ENCODE measurements at places on chromosomes 2 and 18. TPM values are rescaled to one million over a fixed set of nuclear protein-coding genes. Genes with fewer than 3 reads are reported as not detected.

RFTN2 gene
- 9.9 TPM for total RNA-seq

CREB1 gene
- 97.4 TPM for total RNA-seq

SKOR2 gene
- total RNA-seq, result not detected

AMER3 gene
- total RNA-seq, result 0.13 TPM

ATOH8 gene
- total RNA-seq, result 18.1 TPM

GPR55 gene
- total RNA-seq, result 1.0 TPM

C2orf81 gene
- 2.3 TPM for total RNA-seq

ARMC9 gene
- total RNA-seq, result 15.7 TPM

TRIM43 gene
- not detected for total RNA-seq

OTOS gene
- not detected for total RNA-seq

DNA sequence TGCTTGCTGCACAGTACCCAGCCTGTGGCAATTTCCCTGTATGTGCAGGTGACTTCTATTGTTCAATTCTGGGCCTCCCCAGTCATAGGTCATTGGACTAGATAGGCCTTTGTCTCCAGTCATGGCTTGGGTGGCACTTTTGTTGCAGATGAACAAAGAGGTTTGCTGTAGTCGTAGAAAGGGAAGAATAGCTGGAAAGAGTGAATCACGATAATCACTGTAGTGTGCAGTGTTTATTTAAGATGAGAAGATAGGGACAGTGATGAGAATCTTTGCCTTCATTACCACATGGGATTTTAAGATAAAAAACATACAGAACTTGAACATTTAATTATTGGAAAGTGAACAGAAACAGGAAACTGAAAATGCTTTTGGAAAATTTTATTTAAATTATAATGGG lies 156.1 kb upstream of the CYRIA start:
- H3K4me1 ChIP-seq, result no peaks in the 10 kb centered on the region
- no peaks in the 10 kb centered on the region for H3K36me3 ChIP-seq
- no peaks in the 10 kb centered on the region for H3K27me3 ChIP-seq
- no peak overlapping the region for H3K4me3 ChIP-seq
- H3K27ac ChIP-seq, result no peak overlapping the region

GRCh38 chr2:40038646-40039045 lies 259.6 kb upstream of the THUMPD2 start:
- H3K27ac ChIP-seq, result no peak overlapping the region
- no peaks in the 10 kb centered on the region for H3K27me3 ChIP-seq
- no peak overlapping the region for H3K4me3 ChIP-seq
- H3K36me3 ChIP-seq, result no peaks in the 10 kb centered on the region

DNA sequence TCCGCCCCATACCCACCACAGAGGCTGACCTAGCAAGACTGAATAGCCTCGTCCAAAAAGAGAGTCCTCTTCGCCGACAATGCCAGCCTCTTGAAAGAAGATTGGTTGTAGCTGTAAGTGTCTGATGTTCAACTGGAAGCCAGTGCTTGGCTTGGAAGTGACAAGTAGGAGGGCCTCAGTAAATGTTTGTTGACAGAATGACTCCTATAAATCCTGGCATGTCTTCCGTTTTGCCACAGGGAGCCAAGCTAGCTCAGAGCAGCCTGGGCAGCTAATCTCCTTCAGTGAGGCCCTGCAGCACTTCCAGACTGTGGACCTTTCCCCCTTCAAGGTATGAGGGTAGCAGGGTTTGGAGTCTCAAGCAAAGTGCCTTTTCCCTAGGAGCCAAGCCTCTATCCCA lies 14.9 kb downstream of the ELMOD3 start:
- DNase-seq, result no peak
- no peak overlapping the region for H3K4me3 ChIP-seq
- H3K4me1 ChIP-seq, result no peaks in the 10 kb centered on the region
- H3K27ac ChIP-seq, result no peak overlapping the region
- H3K36me3 ChIP-seq, result no peaks in the 10 kb centered on the region

GRCh38 chr18:1103537-1103936 lies 198.9 kb downstream of the ADCYAP1 start:
- DNase-seq, result no peak
- H3K36me3 ChIP-seq, result no peaks in the 10 kb centered on the region

GRCh38 chr18:76491776-76492668 lies 3.0 kb downstream of the ZNF516 start:
- peak overlapping the region; percentile 53 for H3K4me3 ChIP-seq
- H3K27me3 ChIP-seq, result no peaks in the 10 kb centered on the region
- peak overlapping the region; percentile 87 for H3K27ac ChIP-seq
- no peaks in the 10 kb centered on the region for H3K36me3 ChIP-seq
- peak; percentile 73 for DNase-seq

GRCh38 chr2:99471654-99472599 lies 17.9 kb downstream of the REV1 start:
- H3K36me3 ChIP-seq, result no peaks in the 10 kb centered on the region
- no peaks in the 10 kb centered on the region for H3K4me1 ChIP-seq
- H3K4me3 ChIP-seq, result no peak overlapping the region

DNA sequence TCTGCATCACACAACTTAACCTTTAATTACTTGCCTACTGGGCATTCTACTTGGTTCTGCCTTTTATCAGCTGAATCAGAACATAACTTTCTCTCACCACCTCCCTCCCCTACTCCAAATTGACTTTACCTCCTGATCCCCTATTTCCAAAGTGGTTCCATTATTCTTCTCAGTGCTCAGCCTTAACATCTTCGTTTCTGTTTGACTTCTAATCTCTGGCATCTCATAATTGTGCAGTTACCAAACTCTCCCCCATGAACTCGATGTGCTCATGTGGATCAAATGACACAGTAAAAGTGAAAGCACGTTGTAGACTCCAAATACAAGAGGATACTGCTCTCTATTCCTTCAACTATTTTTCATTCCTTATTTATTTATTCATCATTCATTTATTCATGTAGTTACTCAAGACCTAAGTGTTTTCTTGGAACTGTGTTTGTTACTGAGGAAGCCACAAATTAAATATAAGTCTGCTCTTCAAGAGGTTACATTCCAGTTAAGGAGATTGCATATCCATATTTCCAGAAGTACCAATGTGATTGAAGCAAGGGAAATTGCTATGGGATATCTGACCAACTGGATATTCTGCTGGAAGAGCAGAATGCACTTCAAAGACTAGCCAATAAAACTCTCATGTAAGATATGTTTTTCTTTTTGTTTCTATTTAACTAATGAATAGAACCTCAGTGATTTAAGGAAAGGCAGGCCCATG lies 158.8 kb downstream of the TMEFF2 start:
- DNase-seq, result no peak
- H3K4me3 ChIP-seq, result no peak overlapping the region
- no peaks in the 10 kb centered on the region for H3K36me3 ChIP-seq
- no peaks in the 10 kb centered on the region for H3K4me1 ChIP-seq
- no peaks in the 10 kb centered on the region for H3K27me3 ChIP-seq

GRCh38 chr2:18752022-18752493 lies 162.7 kb upstream of the NT5C1B start:
- no peak overlapping the region for H3K4me3 ChIP-seq
- no peaks in the 10 kb centered on the region for H3K36me3 ChIP-seq
- H3K27me3 ChIP-seq, result no peaks in the 10 kb centered on the region
- no peaks in the 10 kb centered on the region for H3K4me1 ChIP-seq

- no peak overlapping the region for H3K4me3 ChIP-seq
- H3K4me1 ChIP-seq, result no peaks in the 10 kb centered on the region
- H3K36me3 ChIP-seq, result no peaks in the 10 kb centered on the region
- H3K27me3 ChIP-seq, result no peaks in the 10 kb centered on the region
- no peak overlapping the region for H3K27ac ChIP-seq
- DNase-seq, result no peak
These were observed 311.0 kb downstream of the ZEB2 start for GRCh38 chr2:144208924-144209323.

GRCh38 chr2:71210292-71210691 lies 16.6 kb downstream of the PAIP2B start:
- no peak overlapping the region for H3K27ac ChIP-seq
- DNase-seq, result no peak
- no peaks in the 10 kb centered on the region for H3K36me3 ChIP-seq
- no peaks in the 10 kb centered on the region for H3K4me1 ChIP-seq
- no peak overlapping the region for H3K4me3 ChIP-seq

- H3K4me3 ChIP-seq, result no peak overlapping the region
- H3K27ac ChIP-seq, result peak overlapping the region; percentile 35
- H3K27me3 ChIP-seq, result no peaks in the 10 kb centered on the region
- H3K36me3 ChIP-seq, result peaks cover 8% of the 10 kb centered on the region
- peaks cover 10% of the 10 kb centered on the region for H3K4me1 ChIP-seq
These were observed 28.0 kb downstream of the APCDD1 start for GRCh38 chr18:10482363-10482984.

GRCh38 chr2:17649026-17649425 lies 104.6 kb downstream of the SMC6 start:
- H3K4me1 ChIP-seq, result no peaks in the 10 kb centered on the region
- H3K4me3 ChIP-seq, result no peak overlapping the region
- DNase-seq, result no peak
- no peaks in the 10 kb centered on the region for H3K36me3 ChIP-seq

- H3K27ac ChIP-seq, result peak overlapping the region; percentile 88
- H3K4me3 ChIP-seq, result peak overlapping the region; percentile 88
- H3K4me1 ChIP-seq, result peaks cover 13% of the 10 kb centered on the region
- H3K36me3 ChIP-seq, result no peaks in the 10 kb centered on the region
- no peaks in the 10 kb centered on the region for H3K27me3 ChIP-seq
- no peak for DNase-seq
These were observed 708 bp upstream of the RPIA start for GRCh38 chr2:88690591-88691338.

DNA sequence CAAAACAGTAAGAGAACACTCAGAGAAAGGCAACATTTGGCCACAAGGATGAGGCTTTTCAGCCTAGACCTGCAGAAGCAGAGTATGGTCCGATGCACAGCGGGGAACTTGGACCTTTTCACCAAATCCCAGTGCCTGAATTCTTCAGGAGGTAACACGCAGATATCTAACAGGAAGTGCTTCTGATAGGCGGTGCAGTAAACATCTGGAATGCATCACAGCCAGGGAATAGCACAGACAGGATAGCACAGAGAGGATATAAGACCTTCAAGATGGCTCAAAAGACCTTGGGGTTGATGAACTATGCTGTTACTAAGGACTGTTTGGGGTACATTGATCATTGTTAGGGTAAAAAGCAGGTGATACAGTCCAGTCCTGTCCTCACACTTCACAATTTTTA lies 1.7 kb downstream of the TMEM127 start:
- peak overlapping the region; percentile 74 for H3K4me3 ChIP-seq
- H3K36me3 ChIP-seq, result peaks cover 23% of the 10 kb centered on the region
- peaks cover 9% of the 10 kb centered on the region for H3K4me1 ChIP-seq
- no peak for DNase-seq

DNA sequence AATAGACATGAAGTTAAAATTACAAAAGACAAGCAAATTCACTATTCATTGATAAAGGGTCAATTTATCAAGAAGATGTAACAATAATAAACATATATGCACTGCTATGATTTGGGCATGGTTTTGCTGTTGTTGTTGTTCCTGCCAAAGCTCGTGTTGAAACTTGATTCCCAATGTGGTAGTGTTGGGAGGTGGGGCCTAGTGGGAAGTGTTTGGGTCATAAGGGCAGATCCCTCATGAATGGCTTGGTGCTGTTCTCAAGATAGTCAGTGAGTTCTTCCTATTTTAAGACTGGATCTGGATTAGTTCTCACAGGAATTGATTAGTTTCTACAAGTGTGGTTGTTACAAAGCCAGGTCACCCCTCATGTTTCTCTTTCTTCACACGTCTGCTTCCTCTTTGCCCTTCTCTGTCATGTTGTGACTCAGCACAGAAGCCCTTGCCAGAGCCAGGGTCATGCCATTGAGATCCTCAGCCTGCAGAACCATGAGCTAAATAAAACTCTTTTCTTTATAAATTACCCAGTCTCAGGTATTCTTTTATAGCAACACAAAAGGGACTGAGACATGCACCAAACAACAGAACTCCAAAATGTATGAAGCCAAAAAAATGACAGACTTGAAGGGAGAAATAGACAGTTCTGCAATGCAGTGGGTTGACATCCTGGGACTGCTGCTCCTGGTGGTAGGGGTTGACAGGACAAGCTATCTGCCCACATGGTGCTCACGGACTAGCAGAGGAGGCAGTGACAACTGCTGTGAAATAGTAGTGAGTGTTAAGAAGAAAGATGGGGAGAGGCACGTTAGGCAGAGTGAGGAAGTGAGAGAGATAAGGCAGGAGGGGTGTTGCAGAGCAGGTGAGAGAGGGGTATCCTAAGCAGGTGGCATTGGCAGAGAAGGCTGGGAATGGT lies 18.6 kb upstream of the SKA1 start:
- no peak overlapping the region for H3K4me3 ChIP-seq
- no peaks in the 10 kb centered on the region for H3K27me3 ChIP-seq
- no peak for DNase-seq
- H3K36me3 ChIP-seq, result no peaks in the 10 kb centered on the region

DNA sequence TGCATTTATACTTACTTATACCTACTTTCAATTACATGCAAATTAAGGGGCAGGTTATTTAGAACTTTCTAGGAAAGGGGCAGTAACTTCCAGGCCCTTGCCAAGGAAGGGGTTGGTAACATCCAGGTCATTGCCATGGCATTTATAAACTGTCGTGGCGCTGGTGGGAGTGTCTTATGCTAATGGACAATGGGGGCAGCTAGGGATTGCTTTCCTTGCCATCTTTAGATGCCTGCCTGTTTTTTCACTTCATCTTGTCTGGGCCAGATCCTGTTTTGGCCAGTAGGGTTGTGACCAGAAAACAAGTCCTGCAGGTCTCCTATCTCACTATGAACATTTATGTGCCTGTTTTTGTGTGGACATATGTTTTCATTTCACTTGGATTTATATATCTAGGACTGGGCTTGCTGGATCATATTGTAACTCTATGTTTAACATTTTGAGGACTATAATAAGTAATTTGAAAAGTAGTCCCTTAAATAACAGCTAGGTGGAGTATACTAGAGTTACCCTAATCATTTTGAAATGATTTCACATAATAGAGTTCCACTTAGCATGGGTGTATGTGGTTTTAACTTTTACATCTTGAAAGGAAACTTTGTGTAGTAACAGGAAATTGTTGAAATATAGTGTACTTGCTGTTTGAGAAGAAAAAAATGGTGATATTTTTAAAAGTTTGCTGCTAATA lies 56.1 kb downstream of the LCLAT1 start:
- H3K27ac ChIP-seq, result no peak overlapping the region
- no peaks in the 10 kb centered on the region for H3K36me3 ChIP-seq
- no peak for DNase-seq
- H3K27me3 ChIP-seq, result no peaks in the 10 kb centered on the region

DNA sequence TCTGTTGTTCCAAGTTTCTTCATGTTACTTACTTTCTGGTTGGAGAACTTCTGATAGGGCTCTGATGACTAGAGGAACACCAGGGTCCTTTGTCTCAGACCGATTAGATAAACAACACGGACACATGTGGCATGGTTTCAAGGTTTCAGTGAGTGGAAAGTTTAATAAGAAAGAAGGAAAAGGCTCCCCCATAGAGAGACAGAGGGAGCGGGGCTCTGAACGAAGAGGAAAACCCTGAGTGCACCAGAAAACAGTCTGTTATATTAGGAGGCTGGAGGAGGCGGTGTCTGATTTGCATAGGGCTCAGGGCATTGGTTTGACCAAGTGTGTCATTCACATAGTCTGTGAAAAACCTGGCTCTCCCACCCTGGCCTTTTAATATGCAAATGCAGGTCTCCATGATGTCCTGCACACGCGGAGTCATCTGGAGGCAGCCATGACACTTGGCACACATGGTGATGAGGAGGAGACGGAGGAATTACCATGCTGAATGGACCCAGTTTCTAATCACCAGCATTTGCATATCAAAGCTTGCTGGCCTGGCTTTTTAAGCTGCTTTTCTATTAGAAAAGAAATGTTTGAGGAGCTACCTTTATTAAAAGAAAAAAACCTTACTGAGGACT lies 94.2 kb downstream of the PTPN4 start:
- no peak overlapping the region for H3K4me3 ChIP-seq
- no peak for DNase-seq
- H3K36me3 ChIP-seq, result no peaks in the 10 kb centered on the region
- no peaks in the 10 kb centered on the region for H3K27me3 ChIP-seq

Measured in Peyer's patch (tissue), 4 donors.